ENCODE measurements at places on chromosomes 5 and 9.

GRCh38 chr9:88604836-88605511 is 70.0 kb downstream of the NXNL2 start:
- no peak for DNase-seq

DNA sequence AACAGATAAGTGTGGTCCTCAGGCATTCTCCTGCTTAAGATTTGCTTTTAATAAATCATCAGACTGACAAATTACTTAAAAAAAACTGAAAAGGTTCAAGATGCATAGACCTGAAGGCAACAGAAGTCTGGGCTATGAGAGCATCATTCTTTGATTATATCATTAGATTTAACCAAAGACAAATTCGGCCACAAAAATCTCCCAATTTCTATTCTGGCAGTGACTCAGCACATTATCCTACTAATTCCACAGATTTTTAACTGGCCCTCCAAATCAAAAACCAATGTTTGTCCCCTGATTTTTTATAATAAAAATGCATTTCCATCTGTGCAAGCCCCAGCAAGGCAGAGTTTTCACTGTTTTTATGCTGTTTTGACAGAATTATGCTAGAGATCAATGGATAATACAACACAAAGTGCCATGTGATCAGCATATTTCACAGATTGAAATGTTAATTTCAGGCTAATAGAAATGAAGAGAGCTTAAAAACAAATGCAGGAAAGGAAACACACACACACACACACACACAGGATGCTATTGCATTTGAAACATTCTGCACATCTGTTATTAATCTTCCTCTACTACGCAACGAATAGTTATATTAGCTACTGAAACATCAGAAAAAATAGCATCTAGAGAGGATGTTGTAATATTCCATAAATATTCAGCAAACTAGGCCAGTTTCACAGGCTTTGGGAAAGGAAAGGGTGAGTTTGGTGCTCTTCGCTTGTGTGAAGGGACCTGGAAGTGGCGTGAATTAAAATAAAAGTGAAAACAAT is 177.6 kb upstream of the ST8SIA4 start:
- peak; percentile 83 for DNase-seq

GRCh38 chr5:66945389-66946349 is 250.9 kb downstream of the CD180 start:
- DNase-seq: no peak

- peak; percentile 55 for DNase-seq
Observed at GRCh38 chr9:92138157-92138959, 23.1 kb upstream of the SPTLC1 start.

DNA sequence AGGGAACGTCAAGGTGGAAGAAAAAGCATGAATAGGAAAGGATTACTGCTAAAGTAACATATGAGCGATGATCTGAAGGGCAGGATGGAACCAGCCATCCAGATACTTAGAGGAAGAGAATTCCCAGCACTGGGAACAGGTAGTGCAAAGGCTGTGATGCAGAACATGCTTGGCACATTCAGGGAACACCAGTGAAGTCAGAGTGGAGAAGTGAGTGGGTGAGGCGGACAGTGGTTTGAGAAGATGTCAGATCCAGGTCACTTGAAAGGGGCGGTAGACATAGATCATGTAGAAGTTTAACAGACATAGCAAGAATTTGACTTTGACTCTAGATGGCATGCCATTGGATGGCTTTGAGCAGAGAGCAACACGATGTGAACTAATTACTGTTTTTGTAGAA is 374.2 kb downstream of the PDE4D start:
- no peak for DNase-seq

GRCh38 chr5:172446336-172447051 is 7.8 kb downstream of the SH3PXD2B start:
- no peak for DNase-seq

DNA sequence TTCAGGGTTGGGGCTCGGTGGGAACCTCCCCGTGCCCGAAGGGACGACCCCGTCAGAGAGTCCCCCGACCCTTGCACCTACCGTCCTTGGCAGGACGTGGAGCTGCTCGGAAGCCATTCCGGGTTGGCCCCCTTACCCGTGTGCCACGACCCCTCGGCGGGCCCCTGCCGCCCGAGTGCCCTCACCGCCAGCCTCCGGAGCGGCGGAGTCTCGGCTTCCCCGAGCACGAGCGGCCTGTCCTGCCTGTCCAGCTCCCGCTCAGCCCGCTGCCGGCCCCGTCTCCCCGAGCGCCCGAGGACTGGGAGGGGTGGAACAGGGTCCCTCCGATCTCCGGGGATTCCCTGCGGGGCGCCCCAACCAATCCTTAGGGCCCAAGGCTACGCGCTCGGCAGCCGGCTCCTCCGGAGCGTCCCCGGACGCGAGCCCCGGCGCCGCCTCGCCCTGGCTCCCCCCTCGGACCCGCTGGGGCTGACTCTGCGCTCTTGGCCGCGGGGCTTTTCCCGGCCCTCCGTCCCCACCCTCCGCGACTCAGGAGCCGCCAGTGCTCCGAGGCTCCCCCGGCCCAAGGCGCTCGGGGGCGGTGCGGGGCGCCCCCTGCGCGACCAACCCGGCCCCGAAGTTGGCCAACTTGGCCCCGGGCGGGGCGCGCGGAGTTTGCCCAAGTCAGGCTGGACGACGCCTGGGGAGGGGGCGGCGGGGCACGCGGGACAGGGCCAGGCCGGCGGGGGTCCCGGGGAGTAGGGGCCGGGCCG is 654 bp downstream of the ADAMTS2 start:
- no peak for DNase-seq

- peak; percentile 81 for DNase-seq
Observed at GRCh38 chr9:98983295-98984268, 39.9 kb downstream of the COL15A1 start.

- DNase-seq: no peak
Observed at GRCh38 chr5:96680759-96681470, 18.7 kb downstream of the CAST start.

DNA sequence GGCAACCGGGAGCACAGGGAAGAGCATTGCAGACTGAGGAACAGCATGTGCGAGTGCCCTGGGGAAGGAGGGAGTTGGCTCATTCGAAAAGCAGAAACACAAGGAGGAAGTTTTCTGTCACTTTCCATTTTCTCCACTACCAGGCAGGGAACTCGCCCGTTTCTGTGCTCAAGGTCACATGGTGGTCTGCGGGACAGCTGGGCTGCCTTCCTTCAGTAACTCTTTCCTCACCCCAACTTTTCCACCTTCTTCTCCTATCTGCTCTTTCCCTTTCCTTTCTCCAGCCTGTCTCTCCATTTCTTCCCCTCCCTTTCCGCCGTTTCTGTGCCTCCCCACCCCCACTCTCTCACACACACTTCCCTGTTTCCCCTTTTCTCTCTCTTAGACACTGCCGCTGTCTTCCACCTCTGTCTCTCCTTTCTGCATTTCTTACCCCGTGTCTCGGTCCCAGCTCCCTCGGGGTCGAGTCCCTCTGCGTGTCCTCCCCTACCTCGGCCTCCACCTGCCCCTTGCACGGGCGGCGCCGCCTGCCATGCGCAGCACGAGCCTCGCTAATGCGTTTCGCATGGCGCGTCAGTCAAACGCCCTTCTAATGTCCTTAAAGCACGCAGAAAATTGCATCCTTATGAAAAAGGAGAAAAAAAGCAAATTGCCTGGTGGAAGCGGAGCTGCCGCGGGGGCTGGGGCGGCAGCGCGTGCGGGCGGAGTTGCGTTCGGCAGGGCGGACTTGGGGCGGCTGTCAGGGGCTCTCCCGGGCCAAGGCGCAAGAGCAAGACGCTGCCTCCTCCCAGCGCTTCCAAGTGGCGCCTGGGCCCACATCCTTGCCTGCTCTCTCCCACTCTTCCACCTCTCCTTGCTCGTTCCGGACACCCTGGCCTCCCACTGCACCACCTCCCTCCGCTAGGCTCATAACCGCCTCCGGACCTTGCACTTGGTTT is 9.5 kb downstream of the BARX1 start:
- DNase-seq: no peak

- no peak for DNase-seq
Observed at GRCh38 chr9:121741228-121741918, 89.9 kb downstream of the DAB2IP start.

DNA sequence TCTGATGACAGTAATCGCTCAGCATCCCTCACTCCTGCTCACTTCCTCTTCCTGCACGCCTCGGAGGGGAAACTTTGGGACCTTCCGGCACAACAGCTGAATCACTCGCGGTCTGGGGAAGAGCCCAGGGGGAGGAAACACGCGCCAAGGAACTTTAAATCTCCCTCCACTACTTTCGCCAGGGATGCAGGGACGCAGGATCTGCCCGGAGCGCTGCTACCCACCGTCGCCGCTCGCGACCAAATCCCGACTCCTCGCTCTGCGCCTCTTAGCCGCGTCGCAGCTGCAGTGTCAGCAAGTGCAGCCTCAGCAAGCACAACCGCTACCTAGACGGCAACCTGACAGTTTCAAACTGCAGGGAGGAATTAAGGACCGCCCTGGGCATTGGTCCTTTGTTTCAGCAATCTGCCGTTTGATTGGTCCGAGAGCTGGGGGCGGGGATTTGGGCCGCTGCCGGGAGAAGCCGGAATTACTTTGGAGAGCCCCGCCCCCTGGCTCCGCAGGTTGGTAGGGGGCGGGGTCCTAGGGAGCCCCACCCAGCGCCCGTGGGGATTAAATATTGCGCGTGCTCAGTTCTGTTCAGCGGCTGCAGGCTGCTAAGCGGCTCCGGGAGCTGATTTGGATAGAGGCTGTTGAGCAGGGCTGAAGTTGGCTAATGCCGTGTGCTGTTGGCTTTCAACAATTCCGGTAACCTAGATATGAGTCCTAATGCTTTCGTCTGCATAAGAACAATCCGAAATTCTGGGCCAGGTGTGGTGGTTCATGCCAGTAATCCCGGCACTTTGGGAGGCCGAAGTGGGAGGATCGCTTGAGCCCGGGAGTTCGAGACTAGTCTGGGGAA is at the start of gene POC5:
Gene POC5, minus strand, starts transcription at position 356 of the 841 bp plus-strand sequence. CDS start 4,500 bp downstream, outside the sequence.
- peak; percentile 96 for DNase-seq

- peak; percentile 57 for DNase-seq
Observed at GRCh38 chr9:110109333-110110092, 98.4 kb downstream of the C9orf152 start.

DNA sequence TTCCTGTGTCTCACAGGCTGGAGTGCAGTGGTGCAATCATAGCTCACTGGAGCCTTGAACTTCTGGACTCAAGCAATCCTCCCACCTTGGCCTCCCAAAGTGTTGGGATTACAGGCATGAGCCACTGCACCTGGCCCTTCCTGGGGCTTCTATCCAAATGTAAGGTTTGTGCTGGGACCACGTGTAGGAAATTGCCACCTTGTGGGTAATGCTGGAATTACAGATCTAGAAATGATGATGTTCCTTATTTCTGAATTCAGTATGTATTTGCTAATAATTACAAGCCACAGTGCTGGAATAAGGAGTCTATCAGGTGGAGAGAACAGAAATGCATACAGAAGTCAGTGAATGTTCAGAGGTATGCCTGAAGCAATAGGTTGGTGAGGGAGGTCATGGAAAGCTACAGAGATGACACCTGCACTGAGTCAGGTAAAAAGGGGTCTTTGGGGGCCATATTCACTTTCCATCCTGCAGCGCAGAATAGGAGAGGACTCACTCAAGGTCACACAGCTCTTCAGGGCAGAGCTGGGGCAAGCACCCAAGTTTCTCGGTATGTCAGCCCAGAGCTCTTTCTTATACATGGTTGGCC is 8.8 kb upstream of the IGFBPL1 start:
- peak; percentile 40 for DNase-seq

GRCh38 chr9:3136686-3137346 is 292.9 kb upstream of the PUM3 start:
- DNase-seq: peak; percentile 46

DNA sequence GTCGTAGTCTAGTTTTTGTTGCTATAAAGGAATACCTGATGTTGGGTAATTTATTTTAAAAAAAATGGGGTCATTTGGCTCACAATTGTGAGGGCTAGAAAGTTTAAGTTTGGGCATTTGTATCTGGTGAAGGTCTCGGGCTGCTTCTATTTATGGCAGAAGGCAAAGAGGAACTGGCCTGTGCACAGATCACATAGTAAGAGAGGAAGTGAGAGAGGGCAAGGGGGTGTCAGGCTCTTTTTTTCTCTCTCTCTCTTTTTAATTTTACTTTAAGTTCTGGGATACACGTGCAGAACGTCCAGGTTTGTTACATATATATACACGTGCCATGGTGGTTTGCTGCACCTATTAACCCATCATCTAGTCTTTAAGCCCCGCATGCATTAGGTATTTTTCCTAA is 453.3 kb downstream of the DIRAS2 start:
- no peak for DNase-seq

DNA sequence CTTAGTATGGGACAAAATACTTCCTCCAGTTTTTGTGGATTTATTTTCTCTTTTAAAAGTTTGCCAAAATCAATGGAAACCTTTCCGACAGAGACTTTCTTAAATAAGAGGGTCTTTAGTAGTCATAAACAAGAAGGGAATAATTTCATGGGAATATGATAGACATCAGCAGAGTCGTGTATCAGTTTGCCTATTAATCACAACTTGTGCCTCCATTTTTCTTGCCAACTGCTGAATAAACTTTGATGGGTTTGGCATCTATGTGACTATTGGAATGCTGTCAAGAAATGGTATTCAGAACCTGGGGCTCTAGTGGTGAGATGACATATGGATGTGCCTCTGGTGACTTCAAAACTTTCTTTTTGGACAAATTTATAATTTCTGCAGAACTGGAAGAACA is 1668.2 kb downstream of the MAT2B start:
- no peak for DNase-seq

DNA sequence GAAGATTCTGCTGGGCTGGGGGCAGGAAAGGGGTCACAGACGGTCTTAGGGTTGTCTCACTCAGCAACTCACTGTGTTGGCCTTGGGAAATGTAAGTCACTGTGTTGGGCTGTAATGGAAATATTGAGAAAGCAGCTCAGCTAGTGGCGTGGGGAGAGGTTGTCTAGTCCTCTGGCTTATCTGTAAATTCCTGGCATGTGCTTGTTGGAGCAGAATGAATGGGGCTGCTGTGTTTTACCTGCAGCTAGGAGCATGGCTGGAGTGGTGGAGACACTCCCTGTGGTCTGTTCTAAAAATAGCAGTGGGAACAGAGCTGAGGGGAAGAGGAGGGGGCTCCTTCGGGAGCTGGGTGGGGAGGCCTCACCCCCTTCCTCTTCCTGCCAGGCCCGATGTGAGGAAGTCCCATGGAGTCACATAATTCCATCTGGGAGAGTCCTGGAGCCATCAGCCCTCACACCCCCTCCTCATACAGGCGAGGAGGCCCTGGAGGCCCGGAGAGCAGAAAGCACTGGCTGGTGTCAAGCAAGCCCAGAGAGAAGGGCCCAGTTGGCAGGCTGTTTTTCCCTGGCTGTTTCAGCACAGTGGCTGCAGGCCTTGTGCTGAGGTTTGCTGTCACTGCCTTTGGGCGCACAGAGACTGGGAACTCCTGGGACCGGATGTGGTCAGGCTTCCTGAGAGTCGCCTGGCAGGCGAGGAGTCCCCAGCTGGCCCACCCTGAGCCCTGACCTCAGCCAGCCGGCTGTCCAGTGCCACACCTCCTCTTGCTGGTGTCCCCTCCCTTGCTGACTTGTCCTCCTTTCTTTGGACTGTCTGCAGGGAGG is 84.9 kb downstream of the RGS3 start:
- peak; percentile 38 for DNase-seq

DNA sequence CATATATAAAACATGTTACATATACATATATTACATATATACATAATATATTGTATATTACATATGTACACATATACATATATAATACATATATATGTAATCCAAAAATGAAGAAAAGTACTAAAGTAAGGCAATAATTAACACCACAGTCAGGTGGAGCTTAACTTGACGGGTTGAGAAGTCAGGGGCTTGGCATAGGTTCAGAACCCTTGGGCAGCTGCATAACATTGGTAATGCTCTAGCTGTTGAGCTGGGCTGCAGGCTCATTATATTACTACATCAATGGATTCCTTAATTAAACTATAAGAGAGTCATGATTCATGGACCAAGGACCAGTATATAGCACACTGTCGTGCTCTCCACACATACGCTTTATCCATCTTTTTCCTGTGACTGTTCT is 435.2 kb upstream of the ADAMTS16 start:
- no peak for DNase-seq

GRCh38 chr9:36144309-36145232 is 8.0 kb downstream of the GLIPR2 start:
- no peak for DNase-seq

Measured in fibroblast of upper back skin (primary cell).